Psoas muscle (tissue), 8 donors: ENCODE measurements at places on chromosomes 7 and 10. TPM values are rescaled to one million over a fixed set of nuclear protein-coding genes. Genes with fewer than 3 reads are reported as not detected.

The OR9A2 gene
- not detected for total RNA-seq

The PRSS37 gene
- not detected for total RNA-seq

The ENKUR gene
- total RNA-seq, result not detected

The ADK gene
- 19.3 TPM for total RNA-seq

The IL2RA gene
- total RNA-seq, result 0.74 TPM

- DNase-seq, result no peak
Measured at GRCh38 chr10:119383174-119383856, 159.2 kb downstream of the RGS10 start.

DNA sequence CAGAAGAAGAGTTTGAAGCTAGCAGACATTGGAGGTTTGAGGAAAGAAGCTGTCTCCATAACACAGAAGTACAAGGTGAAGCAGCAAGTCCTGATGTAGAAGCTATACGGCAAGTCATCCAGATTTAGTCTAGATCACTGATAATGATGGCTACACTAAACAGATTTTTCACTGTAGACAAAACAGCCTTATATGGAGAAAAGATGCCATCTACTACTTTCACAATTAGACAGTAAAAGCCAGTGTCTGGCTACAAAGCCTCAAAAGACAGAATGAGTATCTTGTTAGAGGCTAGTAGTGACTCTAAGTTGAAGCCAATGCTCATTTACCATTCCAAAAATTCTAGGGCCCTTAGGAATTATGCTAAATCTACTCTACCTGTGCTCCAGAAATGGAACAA lies 85.1 kb downstream of the SNX13 start:
- DNase-seq, result no peak

DNA sequence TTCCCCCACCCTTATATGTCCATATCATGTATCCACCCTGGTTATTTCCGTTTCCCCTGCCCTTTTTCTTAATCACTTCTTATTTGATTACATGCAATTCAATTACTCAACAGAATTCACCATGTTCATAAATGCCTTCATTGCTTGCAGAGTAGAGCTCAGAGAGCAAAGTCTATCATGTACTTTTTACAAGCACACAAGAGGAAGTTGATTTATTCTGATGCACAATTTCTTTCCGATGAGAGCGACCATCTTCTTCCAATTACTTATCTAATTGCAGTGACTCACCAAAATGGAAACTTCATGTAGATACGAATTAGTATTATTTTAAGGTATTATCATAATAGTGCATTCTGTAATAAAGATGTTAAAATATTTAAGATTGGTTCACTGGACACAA lies 430.5 kb upstream of the KLF6 start:
- no peak for DNase-seq

DNA sequence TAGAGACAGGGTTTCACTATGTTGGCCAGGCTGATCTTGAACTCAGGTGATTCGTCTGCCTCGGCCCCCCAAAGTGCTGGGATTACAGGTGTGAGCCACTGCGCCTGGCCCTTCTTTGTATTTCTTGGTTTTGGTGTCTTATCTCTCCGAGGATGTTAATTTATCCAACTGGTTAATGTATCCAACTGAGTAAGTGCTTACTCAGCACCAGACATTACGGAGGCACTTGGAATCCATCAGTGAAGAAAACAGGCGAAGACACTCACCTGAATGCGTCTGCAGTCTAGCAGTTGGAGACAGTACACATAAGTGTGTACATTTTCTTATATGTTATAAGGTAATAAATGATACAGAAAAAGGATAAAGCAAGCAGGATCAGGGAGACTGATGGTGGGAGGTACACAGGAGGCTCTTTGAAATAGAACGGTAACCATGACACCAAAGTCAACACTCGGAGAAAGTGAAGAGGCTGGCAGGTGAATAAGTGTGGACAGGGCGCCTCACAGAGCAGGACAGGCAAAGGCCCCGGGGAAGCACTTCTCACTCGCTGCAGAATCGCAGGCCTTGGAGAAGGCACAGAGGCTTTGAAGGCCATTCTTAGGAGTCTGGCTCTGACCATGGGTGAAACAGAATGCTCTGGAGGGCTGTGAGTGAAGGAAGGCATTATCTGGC lies 73.1 kb downstream of the LANCL2 start:
- DNase-seq, result no peak

DNA sequence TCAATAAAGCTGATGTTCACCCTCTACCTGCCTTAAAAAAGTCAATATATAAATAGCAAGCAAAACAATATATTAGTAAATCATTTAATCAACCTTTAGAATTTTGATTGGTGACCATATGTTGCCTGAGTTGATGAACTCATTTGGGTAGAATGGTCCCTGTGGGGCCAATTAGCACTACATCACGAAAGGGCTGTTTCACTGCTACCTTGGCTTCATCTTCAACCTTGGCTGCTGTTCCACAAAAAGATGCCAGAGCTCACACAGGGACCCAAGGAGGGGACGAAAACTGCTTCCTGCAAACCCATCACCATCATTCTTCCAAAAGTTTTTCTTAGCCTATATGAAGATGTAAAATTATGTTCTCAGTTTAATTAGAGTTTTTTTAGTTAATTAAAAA lies 35.4 kb upstream of the HBP1 start:
- no peak for DNase-seq

DNA sequence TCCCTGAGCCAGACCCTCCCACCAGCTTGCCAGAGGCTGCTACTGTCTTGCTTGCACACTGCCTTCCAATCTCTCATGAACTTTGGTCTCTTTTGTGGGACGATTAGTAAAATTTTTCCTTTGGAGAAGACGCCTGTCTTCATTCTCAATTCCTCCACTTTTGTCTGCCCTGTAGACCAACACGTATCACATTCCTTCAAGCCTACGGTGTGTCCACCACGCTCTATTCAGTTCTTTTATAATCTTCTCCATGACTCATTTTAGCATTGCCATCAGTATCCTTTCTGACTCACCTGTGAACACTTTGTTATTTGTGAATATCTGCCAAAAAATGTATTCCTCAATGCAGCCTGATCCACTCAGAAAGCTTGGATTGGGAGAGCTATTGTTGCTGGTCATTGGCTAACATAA lies 1.4 kb downstream of the GIMAP5 start:
- no peak for DNase-seq

DNA sequence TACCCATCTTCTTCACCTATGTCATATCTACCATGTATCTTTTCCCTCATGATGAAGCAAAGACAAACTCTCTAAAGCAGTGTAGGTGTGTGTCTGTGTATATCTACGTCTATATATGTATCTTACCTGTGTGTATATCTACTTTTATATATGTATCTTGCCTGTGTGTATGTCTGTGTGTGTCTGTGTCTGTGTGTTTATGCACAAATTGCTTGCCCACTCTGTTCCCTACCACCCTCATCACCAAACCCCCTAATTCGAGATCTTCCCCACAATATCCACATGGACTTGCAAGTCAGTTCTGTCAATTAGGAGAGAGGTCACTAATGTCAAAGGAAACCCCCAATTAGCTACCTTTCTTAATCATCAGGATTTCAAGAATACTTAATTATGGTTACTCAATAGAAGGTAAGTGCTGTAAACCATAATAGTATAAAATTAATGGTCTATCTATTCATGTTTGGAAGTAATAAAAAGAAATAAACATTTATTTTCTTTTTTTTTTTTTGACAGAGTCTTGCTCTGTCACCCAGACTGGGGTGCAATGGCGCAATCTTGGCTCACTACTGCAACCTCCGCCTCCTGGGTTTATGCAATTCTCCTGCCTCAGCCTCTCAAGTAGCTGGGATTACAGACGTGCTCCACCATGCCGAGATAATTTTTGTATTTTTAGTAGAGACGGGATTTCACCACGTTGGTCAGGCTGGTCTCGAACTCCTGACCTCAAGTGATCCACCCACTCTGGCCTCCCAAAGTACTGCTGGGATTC lies 43.6 kb downstream of the ANKRD61 start:
- DNase-seq, result no peak

GRCh38 chr10:61643316-61643751 lies 19.4 kb upstream of the CABCOCO1 start:
- DNase-seq, result no peak

GRCh38 chr7:46319841-46320240 lies 398.8 kb upstream of the IGFBP3 start:
- no peak for DNase-seq
